ENCODE measurements at places on chromosomes 12 and 14.

GRCh38 chr12:93135286-93136239 is 206.5 kb upstream of the EEA1 start:
- no peak for DNase-seq

DNA sequence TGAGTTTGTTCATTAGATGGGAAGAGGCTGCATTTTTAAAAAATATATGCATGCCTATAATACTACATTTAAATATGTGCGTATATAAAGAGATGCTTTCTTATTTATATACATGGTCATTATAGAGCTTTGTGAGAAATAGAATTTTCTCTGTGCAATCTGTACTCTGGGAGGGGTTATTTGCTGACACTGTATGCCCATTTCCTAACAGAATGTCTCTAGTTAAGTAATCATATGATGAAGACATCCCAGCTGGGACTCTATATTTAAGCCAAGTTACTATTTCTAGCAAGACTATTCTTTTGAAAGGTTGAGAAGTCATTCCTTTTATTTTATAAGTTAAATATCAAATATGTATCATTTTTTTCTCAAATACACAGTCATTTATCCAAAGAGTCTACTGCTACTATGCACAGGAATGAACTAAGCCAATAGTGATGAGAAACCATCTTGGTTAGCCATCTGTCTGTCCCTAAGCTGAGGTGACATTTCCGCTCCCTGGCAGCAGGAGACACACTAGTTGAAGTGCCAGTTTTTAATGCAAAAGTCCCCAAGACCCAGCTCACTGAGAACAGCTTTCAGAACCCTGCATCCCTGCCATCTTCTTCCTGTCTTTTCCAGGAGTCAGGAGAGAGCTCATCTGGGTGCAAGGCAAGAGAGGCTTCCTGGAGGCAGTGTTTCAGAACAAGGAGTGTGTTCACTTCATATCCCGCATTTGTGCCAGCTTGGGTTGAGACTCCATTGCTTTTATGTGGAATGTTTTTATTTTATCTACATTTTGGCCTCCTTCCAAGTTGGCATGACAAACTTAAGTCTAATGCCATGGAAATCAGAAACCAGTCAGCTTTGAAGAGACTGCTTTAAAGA is 69.5 kb downstream of the TMEM132C start:
- no peak for DNase-seq

DNA sequence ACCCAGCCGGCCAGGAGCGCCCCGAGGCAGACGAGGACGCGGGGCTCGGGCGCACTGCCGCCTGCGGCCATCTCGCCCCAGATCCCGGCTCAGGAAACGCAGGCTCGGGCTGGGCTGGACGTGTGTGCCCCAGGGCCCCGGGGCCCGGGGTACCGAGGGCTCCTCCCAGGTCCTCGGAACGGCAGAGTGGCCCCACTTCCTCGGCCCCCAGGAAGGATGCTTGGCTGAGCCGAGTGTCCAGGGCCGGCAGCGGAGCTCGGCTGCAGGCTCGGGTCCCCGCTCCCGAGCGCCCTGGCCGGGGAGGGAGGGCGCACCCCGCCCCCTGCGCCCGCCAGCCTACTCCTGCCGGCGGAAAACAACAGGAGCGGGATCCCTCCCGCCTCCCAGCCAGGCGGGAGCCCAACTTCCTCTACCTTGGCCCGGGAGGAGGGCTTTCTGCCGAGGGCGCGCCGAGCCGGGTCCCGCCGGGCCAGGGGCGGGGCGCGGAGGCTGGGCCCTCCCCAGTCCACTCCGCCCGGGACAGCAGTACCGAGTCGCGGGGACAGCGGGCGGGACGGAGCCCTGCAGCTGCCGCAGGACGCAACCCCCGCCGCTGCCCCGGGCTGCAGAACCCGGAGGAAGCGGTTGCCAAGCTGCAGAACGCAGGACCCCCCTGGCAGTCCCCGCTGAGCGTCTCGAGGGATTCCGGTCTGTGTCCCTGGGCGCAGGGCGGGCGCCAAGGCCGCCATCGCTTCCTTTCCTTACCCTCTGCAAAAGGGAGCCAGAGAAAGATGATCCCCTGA is at the start of gene VSIG10:
TSS of gene VSIG10 (minus strand) at position 411 of the 782 bp plus-strand sequence. CDS start at position 71, 340 bp downstream.
- no peak for DNase-seq

GRCh38 chr12:89895591-89895990 is 187.0 kb upstream of the ATP2B1 start:
- DNase-seq, result no peak

DNA sequence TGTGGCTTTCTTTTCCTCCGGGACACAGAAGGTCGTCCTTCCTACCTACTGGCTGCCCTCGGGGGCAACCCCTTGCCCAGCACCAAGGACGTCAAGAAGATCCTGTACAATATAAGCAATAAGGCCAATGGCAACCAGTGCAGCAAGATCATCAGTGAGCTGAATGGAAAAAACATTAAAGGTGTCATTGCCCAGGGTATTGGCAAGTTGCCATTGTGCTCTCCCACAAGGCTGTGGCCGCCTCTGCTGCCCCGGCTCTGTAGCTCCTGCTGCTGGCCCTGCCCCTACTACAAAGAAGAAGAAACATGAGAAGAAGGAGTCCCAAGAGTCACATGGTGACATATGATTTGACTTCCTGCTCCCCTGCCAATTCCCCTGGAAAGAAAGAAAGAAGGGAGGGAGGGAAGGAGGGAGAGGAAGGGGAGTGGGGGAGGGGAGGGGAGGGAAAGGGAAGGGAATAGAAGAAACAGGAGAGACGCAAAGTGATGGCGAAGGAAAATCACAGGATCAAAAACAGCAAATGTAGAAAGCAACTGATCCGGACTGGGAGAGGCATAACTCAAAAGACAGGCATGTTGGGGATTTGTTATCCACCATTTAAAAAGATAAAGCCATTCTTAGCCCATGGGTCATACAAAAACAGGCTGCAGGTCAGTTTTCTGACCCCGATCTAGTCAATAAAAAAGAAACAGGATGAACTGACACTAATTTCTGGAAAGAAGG is 61.3 kb upstream of the RESF1 start:
- DNase-seq, result peak; percentile 49

- DNase-seq, result no peak
Measured at GRCh38 chr14:75844486-75844885, 137.3 kb downstream of the TGFB3 start.

GRCh38 chr12:108356835-108357806 is 18.0 kb upstream of the CMKLR1 start:
- no peak for DNase-seq

DNA sequence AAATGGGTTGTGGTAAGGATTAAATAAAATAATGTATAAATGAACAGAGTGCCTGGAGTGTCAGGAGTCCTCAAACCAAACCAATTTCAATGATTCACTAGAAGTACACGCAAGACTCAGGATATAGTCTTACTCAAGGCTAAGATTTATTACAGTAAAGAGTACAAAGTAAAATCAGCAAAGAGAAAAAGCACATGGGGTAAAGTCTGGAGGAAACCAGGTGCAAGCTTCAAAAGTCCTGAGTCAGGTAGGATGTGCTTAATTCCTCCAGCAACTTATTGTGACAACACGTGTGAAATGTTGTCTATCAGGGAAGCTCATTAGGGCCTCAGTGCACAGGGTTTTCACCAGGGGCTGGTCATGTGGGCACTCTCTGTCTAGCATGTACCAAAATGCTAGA is 105.8 kb upstream of the NAP1L1 start:
- no peak for DNase-seq

- no peak for DNase-seq
Measured at GRCh38 chr12:23423097-23423687, 526.3 kb downstream of the SOX5 start.

- DNase-seq, result no peak
Measured at GRCh38 chr12:48017921-48018617, 13.8 kb upstream of the COL2A1 start.

GRCh38 chr14:35407306-35407630 is 2.7 kb upstream of the NFKBIA start:
- no peak for DNase-seq

DNA sequence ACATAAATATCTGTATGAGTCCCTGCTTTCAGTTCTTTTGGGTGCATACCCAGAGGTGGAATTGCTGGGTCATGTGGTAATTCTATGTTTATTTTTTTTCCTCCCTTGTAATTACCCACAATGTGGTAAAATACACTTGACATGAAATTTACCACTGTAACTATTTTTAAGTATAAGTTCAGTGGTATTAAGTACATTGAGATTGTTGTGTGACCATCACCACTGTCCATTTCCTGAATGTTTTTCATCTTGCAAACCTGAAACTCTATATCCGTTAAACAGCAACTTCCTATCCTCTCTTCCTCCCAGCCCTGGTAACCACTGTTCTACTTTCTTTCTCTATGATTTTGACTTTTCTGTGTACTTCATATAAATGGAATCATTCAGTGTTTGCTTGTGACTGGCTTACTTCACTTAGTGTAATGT is 51.4 kb downstream of the BORCS5 start:
- no peak for DNase-seq

- DNase-seq, result no peak
Measured at GRCh38 chr14:71304690-71305089, 397.4 kb downstream of the PCNX1 start.

- DNase-seq, result no peak
Measured at GRCh38 chr12:123952037-123952436, 20.6 kb downstream of the CCDC92 start.

GRCh38 chr14:54570631-54571415 is 3.9 kb downstream of the SAMD4A start:
- no peak for DNase-seq

GRCh38 chr12:99079811-99080210 is 434.7 kb downstream of the APAF1 start:
- no peak for DNase-seq

- DNase-seq, result no peak
Measured at GRCh38 chr12:132006056-132006680, 56.4 kb downstream of the EP400 start.

- no peak for DNase-seq
Measured at GRCh38 chr12:105986779-105987684, 151.7 kb downstream of the NUAK1 start.

DNA sequence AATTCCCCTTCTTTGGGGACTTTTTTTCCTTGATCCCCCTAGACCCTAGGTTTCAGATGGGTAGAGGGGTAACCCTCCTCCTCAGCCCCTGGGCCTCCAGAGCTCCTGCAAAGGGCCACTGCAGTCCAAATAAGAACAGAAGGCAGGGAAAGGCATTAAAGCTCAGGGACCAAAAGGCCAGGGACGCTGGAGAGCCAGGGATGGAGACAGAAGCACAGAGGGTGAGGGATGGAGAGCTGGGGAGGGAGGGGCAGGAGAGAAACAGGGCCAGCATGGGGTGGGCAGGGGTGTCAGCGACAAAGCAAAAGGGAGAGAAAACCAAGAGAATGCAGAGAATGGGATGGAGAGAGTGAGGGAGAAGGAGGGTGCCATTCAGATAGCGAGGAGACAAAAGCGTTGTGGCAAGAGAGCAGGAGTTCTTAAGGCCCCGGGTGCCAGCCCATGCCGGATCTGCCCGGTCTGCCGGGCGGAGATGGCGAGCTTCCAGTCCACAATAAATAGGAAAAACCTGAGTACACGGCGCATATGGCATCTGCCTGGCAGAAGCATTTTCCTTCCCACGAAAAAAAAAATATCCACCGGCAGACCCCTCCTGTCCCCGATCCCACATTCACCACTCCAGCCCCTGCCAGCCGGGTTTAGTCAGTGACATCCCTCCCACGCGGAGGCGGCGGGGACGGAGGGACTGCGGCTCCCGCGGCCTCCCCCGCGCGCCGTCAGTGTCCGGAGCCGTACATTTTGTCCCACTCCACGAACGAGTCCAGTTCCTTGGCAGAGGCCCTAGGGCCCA is 28.6 kb downstream of the FIGNL2 start:
- DNase-seq, result no peak

GRCh38 chr12:104275689-104276088 is 27.9 kb upstream of the EID3 start:
- DNase-seq, result no peak

- DNase-seq, result no peak
Measured at GRCh38 chr14:105508601-105509000, 17.6 kb downstream of the TEDC1 start.

- no peak for DNase-seq
Measured at GRCh38 chr12:66648033-66648735, 30.7 kb downstream of the GRIP1 start.

GRCh38 chr12:3263282-3263681 is 186.1 kb downstream of the TSPAN9 start:
- no peak for DNase-seq

- DNase-seq, result no peak
Measured at GRCh38 chr14:49637534-49638078, 2.6 kb upstream of the DNAAF2 start.

DNA sequence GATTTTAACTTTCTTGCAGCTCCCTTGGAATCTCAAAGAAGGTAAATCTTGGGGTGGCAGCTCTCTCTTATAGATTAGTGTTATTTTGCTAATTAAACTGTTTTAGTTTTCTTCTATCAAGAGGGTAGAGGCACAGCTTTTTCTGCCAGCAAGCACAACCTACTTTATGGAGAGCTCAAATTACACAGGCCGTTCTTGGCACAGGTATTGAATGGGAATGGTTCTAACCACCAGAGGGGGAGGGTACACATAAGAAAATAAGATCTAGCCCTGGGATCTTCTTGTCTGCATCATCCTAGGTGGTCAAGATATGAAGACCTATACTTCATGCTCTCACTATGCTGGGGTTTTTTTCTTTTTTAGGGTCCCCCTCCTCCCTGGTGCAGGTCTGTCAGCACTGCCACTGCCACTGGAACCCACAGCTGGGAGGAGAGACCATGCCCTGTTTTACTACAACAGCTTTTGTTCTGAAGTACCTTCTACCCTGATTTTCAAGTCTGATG is 48.6 kb upstream of the STAC3 start:
- DNase-seq, result no peak

GRCh38 chr14:83425138-83425537 is 1891.5 kb upstream of the SEL1L start:
- DNase-seq, result no peak

GRCh38 chr14:21749306-21749868 is 75.8 kb upstream of the OR4E1 start:
- DNase-seq, result no peak

- peak; percentile 46 for DNase-seq
Measured at GRCh38 chr12:48999371-49000131, at the start of gene DDN. Gene DDN (minus strand): TSS chr12:48999375. CDS start chr12:48999287, 88 bp downstream.

Measured in CD4-positive, alpha-beta T cell treated with Interleukin-4 for 1 hour (primary cell).